ENCODE measurements at places on chromosomes 4 and X. TPM values are rescaled to one million over a fixed set of nuclear protein-coding genes. Genes with fewer than 3 reads are reported as not detected.

GRCh38 chr4:87060957-87061356 lies 126.1 kb downstream of the AFF1 start:
- DNase-seq = no peak
- no peaks in the 10 kb centered on the region for H3K27me3 ChIP-seq
- H3K27ac ChIP-seq = no peak overlapping the region
- no peak overlapping the region for H3K4me3 ChIP-seq

Gene UVSSA
- total RNA-seq = 32.3 TPM

Gene GRIA2
- 459 TPM for total RNA-seq

Gene EDA2R
- total RNA-seq = 2.5 TPM
